ENCODE measurements at places on chromosomes 4 and X.

DNA sequence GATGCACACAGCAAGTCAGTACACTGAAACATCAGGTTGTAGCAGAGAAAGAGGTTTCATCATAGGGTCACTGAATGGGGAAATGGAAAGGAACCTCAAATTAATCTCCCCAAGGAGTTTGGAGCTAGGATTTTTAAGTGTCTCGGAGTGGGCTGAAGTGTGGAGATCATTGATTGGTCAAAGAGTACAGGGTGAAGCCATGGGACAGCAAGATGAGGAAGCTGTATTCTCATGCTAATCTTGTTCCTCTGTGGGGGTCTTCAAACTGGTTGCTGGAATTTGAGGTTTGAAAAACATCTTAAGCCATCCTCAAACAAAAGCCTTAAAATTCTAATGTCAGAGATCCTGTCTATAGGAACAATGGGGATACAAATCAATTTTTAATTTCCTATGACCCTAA, 78.8 kb upstream of the TEX13A start:
- H3K4me1 ChIP-seq = no peaks in the 10 kb centered on the region
- H3K36me3 ChIP-seq = no peaks in the 10 kb centered on the region
- H3K27me3 ChIP-seq = peaks cover 42% of the 10 kb centered on the region
- H3K4me3 ChIP-seq = no peak overlapping the region
- no peak overlapping the region for H3K27ac ChIP-seq

GRCh38 chr4:100369871-100370270, 148.0 kb downstream of the EMCN start:
- no peak overlapping the region for H3K4me3 ChIP-seq
- H3K27me3 ChIP-seq = no peaks in the 10 kb centered on the region
- no peak for DNase-seq
- H3K27ac ChIP-seq = no peak overlapping the region
- H3K4me1 ChIP-seq = no peaks in the 10 kb centered on the region

- H3K4me1 ChIP-seq = no peaks in the 10 kb centered on the region
- H3K4me3 ChIP-seq = no peak overlapping the region
- no peaks in the 10 kb centered on the region for H3K27me3 ChIP-seq
- H3K27ac ChIP-seq = no peak overlapping the region
Measured at GRCh38 chr4:156512622-156513021, 459.0 kb downstream of the PDGFC start.

- H3K27me3 ChIP-seq = peaks cover 11% of the 10 kb centered on the region
- no peaks in the 10 kb centered on the region for H3K36me3 ChIP-seq
- H3K4me1 ChIP-seq = peaks cover 11% of the 10 kb centered on the region
- H3K4me3 ChIP-seq = peak overlapping the region; percentile 41
- DNase-seq = no peak
Measured at GRCh38 chr4:99710681-99711345, 53.2 kb upstream of the C4orf54 start.

- H3K4me3 ChIP-seq = no peak overlapping the region
- H3K27ac ChIP-seq = no peak overlapping the region
- no peaks in the 10 kb centered on the region for H3K27me3 ChIP-seq
- H3K4me1 ChIP-seq = peaks cover 17% of the 10 kb centered on the region
- no peaks in the 10 kb centered on the region for H3K36me3 ChIP-seq
Measured at GRCh38 chr4:40157436-40157835, 39.4 kb upstream of the RHOH start.

DNA sequence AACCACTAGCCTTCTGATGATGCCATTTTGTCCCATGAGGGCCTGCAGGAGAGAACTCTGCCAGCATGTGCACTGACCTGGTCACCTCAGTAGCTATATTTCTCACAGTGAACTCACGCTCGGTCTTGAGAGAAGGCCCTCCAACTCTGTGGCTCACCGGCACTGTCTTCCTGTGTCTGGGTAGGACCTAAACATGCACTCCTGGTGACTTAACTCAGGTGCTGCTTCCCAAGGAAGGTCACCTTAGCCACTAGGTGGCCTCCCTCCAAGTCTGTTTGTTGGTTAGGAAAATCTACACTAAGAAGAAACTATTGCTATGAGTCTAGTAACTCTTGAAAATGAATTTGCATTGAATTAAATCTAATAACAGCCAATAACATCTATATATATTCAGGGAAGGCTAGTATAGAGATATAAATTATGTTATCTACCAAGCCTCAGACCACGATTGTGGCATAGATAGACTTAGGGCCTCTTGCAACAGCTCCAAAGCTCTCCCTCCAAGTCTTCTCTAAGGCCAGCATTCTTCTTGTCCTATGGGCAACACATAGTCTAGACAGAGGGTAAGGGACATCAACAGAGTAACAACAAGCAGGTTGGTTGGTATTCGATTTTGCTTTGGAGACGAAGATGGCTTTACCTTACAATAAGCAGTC, 24.7 kb downstream of the TLR10 start:
- peaks cover 6% of the 10 kb centered on the region for H3K27me3 ChIP-seq
- H3K36me3 ChIP-seq = no peaks in the 10 kb centered on the region
- DNase-seq = peak; percentile 16
- H3K4me1 ChIP-seq = peaks cover 27% of the 10 kb centered on the region
- no peak overlapping the region for H3K27ac ChIP-seq
- no peak overlapping the region for H3K4me3 ChIP-seq

DNA sequence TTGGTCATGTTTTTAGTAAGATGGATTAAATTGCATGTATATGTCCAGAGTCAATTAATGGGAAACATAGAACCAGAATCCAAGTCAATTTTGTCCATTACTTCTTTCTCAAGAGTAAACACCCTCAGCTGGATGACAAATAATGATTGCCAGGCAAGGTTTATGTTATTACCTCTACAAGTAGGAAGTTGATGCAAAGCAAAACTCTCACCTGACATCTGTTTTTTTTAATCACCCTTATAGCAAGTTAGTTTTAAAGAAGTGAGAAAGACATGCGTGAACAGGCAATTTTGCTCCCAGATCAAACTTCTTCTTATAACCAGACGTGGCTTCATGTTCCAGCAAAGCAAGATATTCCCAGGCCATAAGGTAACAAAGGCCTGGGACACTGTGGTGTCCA, 348.5 kb upstream of the FTHL17 start:
- H3K27me3 ChIP-seq = no peaks in the 10 kb centered on the region
- no peak overlapping the region for H3K4me3 ChIP-seq
- H3K27ac ChIP-seq = no peak overlapping the region
- no peak for DNase-seq
- H3K4me1 ChIP-seq = no peaks in the 10 kb centered on the region

DNA sequence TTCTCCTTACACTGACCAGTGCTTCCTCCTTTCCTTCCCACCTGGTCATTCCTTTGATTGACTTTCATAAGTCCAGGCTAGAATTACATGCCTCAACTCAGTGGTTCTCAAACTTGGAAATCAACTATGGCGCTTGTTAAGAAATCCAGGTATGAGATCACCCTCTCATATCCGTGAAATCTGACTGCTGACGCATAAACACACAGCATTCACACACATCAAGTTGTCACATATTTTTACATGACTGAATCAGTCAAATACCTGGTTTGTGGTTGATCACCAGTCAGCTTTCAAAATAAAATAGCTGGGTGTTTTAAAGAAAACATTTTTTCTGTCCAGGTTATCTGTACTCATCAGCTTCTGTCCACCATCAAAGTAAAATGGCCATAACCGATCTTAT, 433.5 kb downstream of the AFF2 start:
- H3K27me3 ChIP-seq = no peaks in the 10 kb centered on the region
- no peaks in the 10 kb centered on the region for H3K36me3 ChIP-seq
- H3K4me1 ChIP-seq = no peaks in the 10 kb centered on the region
- H3K4me3 ChIP-seq = no peak overlapping the region
- no peak for DNase-seq

- H3K27ac ChIP-seq = no peak overlapping the region
- no peaks in the 10 kb centered on the region for H3K4me1 ChIP-seq
- peaks cover 23% of the 10 kb centered on the region for H3K27me3 ChIP-seq
- DNase-seq = no peak
Measured at GRCh38 chr4:76386566-76387305, 34.2 kb downstream of the CCDC158 start.

- no peaks in the 10 kb centered on the region for H3K36me3 ChIP-seq
- H3K27me3 ChIP-seq = peaks cover 22% of the 10 kb centered on the region
- no peak for DNase-seq
Measured at GRCh38 chr4:114603497-114603896, 4.9 kb downstream of the UGT8 start.

DNA sequence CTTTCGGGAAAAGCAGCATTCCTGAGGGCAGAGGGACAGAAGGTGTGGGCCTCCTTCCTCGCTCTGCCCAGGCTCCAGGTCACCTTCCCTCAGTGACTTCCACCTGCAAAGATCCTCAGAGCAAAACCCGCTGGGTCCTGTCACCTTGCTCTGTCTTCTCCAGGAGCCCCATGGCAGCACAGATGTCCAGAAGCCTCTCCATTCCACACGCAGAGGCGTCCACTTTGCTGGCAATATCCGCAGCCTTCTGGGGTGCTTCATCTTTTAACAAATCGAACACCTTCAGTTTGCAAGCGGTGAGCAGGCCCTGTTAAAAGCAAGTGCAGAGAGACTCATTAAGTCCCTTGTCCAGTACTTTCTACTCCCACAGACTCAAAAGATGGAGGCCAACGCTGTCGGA, 27.3 kb downstream of the ASMTL start:
- no peak overlapping the region for H3K27ac ChIP-seq
- no peaks in the 10 kb centered on the region for H3K27me3 ChIP-seq
- no peak overlapping the region for H3K4me3 ChIP-seq
- H3K36me3 ChIP-seq = peaks cover 30% of the 10 kb centered on the region
- DNase-seq = no peak

GRCh38 chr4:37953620-37954293, 6.4 kb upstream of the PTTG2 start:
- no peaks in the 10 kb centered on the region for H3K36me3 ChIP-seq
- H3K27me3 ChIP-seq = no peaks in the 10 kb centered on the region
- peaks cover 16% of the 10 kb centered on the region for H3K4me1 ChIP-seq
- no peak for DNase-seq
- H3K4me3 ChIP-seq = no peak overlapping the region

DNA sequence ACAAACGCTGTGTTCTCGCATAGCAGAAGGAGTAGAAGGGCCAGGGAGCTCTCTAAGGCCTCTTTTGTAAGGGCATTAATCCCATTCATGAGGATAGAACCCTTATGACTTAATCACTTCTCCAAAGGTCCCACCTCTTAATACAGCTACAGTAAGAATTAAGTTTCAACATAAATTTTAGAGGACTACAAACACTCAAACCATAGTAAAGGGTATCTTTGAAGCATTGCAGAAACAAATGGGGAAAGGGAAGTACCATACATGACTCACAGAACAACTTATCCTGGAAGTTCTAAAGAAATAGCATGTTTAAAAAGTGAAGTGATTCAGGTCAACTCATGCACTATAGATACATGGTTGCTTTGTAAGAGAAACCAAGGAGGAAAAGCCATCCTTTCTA, 680.8 kb downstream of the RPA4 start:
- peaks cover 6% of the 10 kb centered on the region for H3K27me3 ChIP-seq
- no peak for DNase-seq
- no peaks in the 10 kb centered on the region for H3K36me3 ChIP-seq
- H3K4me3 ChIP-seq = peak overlapping the region; percentile 92
- no peak overlapping the region for H3K27ac ChIP-seq

- H3K4me3 ChIP-seq = no peak overlapping the region
- no peaks in the 10 kb centered on the region for H3K27me3 ChIP-seq
- H3K36me3 ChIP-seq = no peaks in the 10 kb centered on the region
- DNase-seq = no peak
- H3K27ac ChIP-seq = no peak overlapping the region
- H3K4me1 ChIP-seq = no peaks in the 10 kb centered on the region
Measured at GRCh38 chr4:59647011-59647410, 1553.1 kb upstream of the ADGRL3 start.

- no peaks in the 10 kb centered on the region for H3K36me3 ChIP-seq
- H3K27ac ChIP-seq = no peak overlapping the region
- DNase-seq = no peak
- no peak overlapping the region for H3K4me3 ChIP-seq
- no peaks in the 10 kb centered on the region for H3K27me3 ChIP-seq
Measured at GRCh38 chr4:38082021-38082420, 121.8 kb downstream of the PTTG2 start.

DNA sequence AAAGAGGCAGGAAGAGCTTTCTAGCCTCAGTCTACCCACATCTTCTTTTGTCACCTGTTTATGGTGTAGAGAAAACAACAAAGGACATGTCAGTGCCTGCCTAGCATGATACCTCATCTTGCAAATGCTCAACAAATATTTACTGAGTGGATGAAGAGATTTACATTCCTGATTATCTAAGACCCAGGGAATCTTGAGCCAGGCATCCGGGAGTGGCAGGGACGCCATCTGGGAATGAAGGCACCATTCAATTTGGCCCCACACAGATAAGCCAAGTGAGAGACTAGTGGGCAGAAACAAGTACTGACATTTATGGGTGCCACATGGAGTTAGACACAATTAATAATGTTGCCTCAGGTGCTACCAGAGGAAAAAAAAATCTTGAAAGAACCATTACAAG, 36.8 kb upstream of the CASK start:
- H3K4me1 ChIP-seq = no peaks in the 10 kb centered on the region
- no peaks in the 10 kb centered on the region for H3K27me3 ChIP-seq
- no peaks in the 10 kb centered on the region for H3K36me3 ChIP-seq
- no peak overlapping the region for H3K4me3 ChIP-seq

Measured in activated T-cell treated with anti-CD3 and anti-CD28 coated beads, Interleukin-2, amount 50 U/mL, for 72 hours (primary cell).